ENCODE measurements at places on chromosomes 7 and 10.

- no peak for DNase-seq
Measured at GRCh38 chr10:73910401-73910763, 550 bp upstream of the PLAU start.

- no peak for DNase-seq
Measured at GRCh38 chr7:20152511-20152910, 64.7 kb downstream of the MACC1 start.

- no peak for DNase-seq
Measured at GRCh38 chr10:112687647-112688046, 240.6 kb downstream of the VTI1A start.

GRCh38 chr7:157006205-157006747 lies 4.2 kb downstream of the MNX1 start:
- no peak for DNase-seq

- DNase-seq = no peak
Measured at GRCh38 chr7:54738737-54739136, 20.3 kb downstream of the SEC61G start.

GRCh38 chr10:69475433-69475830 lies 24.2 kb downstream of the TSPAN15 start:
- DNase-seq = no peak

- DNase-seq = no peak
Measured at GRCh38 chr7:55071411-55072175, 52.8 kb downstream of the EGFR start.

DNA sequence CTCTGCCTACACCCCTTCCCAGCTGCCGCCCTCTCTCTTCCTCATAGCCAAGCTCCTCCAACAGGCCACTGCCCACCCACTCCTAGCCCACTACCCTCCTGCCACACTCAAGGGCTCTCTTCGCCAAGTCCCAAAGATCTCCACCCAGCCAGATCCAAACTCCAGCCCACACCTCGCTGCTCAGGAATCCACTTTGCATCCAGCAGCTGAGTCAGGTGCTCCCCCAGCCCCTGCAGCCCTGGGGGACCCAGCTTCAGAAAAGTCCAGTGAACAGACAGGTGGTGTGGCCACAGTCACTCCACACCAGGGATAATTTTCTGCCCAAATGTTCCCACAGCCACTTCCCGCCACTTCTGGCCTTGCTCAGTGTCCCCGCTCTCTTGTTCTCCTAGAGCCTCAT lies 10.9 kb downstream of the OGDHL start:
- DNase-seq = no peak

DNA sequence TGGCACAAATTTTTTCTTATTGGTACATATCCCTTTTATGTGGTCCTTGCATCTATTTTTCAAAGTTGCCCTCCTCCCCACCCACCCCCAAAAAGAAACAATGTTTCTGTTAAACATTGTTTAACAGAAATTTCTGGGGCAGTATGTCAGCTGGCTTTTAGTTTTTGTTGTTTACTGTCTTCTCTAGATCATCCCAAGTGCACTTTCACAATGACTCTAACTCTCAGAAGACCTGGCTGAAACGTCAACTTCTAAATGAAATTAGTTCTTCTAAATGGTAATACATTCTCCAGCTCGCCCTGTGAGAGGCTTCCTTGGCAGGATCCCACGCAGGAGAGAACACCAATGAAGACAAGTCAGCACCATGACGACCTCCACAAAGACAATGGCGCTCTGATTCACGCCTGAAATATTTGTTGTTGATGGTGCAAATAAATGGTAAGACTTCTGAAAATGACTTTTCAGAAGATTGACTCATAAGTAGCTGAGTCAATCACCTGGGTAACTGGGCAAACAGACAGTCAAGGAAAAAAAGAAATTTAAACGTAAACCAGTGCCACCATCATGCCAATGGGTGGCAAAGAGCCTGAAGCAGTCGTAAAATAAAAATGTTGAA lies 293.7 kb downstream of the FZD1 start:
- DNase-seq = no peak

DNA sequence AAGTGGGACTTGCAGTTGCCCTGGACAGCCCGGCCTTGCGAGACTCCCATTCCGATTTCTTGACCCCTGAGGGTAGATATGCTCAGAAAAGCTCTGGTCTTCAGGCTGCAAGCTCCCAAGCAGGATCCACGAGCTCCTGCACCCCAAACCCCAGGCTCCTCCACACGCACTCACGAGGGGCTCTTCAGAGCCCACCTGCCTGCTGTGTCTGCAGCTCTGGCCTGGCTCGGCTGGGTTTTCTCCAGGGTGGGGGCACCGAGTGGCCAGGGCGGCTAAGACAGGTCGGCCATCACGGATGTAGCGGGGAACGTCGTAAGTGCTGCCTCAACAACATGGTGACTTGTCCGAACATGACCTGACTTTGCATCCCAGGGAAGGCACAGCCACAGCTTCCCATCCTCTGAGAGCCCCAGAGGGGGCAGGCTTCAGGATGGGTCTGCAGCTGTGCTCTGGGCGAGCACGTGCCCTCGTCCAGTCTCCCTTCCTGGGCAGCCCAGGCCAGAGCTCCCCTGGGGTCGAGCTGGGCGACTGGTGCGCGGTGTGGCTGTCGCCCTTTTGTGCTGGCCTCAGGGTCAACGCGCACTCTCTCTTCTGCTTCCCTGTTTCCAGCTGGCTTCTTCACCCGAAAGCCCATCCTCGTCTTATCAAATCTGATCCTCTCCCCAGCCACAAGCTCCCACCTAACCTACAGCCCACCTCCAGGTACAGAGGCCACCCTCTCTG lies 415.3 kb downstream of the DNAJB6 start:
- no peak for DNase-seq

GRCh38 chr10:51097546-51097945 lies 23.3 kb downstream of the PRKG1 start:
- no peak for DNase-seq

DNA sequence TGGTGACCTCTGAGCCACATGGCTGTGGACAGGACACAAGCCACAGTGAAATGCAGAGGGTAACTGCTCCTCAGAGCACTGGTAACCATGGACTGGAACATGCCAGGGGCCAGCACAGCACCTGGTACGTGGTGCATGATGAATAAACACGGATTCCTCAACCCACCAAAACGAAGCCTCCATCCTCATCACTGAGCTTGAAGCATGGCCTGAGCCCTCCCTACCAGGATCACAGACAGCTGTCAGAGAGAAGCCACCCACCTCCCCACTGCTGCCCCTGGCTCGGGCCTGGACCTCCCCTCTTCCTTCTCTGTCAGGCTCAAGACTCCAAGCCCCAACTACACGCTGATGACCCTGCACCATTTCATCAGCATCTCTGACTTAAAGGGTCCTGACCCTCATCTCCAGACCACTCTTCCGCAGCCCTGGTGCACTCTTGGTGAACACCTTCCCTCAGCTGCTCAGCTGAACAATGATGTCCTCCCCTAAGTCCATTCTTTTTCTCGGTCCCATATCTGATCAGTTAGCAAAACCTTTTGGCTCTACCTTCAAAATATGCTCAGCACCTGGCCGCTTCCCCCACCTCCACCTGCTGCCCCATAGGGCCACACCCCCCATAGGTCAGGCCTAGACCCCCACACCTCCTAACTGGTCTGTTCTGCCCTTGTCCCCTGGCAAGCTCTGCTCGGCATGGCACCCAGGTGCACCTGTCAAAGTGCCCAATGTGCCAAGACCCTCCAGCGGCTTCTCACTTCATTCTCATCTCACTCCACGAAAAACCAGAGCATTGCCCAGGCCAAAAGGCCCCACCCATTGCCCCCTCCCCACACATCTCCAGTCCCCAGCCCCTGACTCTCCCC lies 141.1 kb downstream of the MAPK8 start:
- no peak for DNase-seq

DNA sequence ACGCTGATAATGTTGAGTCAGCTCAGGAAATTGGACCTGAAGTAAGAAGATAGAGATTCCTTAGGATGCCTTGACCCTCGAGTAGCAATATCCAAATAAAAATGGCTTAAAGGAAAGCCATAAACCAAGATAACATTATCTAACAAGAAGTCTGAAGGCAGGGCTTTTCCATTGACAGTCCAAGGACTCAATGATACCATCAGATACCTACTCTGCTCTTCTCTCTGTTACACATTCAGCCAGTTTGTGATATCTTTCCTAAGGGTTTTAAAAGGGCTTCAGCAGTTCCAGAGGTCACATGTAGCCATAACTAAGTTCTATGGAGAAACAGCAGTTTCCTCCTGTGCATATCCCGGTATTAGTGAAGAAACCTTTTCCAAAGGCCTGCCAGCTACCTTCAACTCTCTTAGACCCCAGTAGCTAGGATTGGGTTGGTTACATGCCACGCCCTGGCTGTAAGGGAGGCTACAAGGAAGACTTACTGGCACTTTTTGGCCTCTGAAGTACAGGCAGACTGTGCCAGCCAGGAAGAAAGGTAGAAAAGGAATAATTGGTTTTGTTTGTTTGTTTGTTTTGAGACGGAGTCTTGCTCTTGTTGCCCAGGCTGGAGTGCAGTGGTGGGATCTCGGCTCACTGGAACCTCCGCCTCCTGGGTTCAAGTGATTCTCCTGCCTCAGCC lies 10.6 kb downstream of the SHLD2 start:
- no peak for DNase-seq

GRCh38 chr7:46259947-46260346 lies 338.9 kb upstream of the IGFBP3 start:
- no peak for DNase-seq

- DNase-seq = no peak
Measured at GRCh38 chr10:120883071-120883470, 31.9 kb downstream of the WDR11 start.

- no peak for DNase-seq
Measured at GRCh38 chr7:142463401-142463850, 205.6 kb upstream of the PRSS58 start.

DNA sequence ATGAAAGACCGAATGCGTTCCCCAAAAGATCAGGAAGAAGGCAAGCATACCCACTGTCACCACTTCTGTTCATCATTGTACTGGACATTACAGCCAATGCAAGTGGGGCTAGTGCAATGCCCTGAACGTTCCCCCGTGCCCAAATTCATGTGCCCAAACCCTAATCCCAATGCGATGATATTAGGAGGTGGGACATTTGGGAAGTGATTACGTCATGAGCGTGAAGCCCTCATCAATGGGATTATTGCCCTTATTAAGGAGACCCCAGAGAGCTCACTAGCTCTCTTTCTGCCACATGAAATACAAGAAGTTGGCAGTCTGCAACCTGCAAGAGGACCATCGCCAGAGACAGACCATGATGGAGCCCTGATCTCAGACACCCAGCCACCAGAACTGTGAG lies 511.4 kb upstream of the TPK1 start:
- no peak for DNase-seq

DNA sequence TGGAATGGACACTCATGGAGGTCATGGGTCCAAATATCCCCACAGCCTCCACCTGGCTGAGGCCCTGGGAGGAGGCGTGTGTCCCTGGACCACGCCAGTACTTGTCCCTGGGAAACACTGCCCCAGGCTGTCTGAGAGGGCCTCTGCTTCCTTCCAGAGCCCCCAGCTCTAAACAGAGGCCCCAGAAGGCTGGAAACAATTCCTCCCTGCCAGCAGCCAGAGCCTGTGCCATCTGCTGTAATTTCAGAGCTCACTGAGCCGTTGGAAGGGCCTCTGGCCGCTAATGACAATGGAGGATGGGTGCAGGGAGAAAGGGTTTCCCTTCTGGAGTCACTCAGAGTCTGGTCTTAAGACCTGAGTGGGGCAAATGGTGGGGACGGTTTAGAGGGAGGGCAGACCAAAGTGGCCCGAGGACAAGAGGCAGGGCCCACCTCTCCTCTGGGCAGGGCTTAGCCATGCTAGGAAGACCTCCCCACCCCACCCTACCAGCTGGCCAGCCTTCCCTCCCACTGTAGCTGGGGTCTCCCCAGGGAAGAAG lies 7.1 kb downstream of the CHAT start:
- no peak for DNase-seq

DNA sequence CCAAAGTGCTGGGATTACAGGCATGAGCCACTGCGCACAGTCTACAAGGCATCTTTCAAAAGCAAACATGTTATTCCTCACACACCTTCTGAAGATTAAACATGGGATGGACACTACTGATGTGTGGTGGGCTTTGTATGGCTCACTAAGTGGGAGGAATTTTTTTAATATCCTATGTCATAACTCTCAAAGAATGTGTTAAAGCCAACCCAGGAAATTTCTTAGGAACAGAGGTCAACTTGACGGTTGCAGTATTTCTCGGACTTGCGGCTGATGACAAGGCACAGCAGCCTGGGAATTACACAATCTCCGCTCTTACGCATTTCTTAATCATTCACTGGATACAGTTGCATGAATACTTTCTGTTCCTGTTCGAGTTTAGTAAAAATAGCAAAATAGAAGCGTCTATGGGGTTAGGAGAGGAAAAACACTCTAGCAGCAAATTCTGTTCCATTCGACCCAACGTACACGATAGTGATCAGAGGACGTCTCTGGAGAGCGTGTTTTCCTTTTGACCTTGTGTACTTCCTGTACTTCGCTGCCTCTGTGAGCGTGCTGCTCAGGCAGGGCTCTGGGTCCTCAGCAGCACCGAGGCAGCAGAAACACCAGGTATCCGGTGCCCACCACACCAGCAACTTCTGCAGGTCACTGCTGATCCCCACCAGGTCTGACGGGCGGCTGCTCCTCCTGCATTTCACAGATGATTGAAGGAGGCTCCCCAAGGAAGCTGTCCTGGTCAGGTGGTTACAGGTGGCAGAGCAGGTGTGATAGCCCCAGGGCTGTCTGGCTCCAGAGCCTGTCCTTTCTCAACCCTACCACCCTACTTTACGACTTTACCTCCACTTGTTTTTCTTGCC lies 26.4 kb upstream of the SRGN start:
- DNase-seq = peak; percentile 50

DNA sequence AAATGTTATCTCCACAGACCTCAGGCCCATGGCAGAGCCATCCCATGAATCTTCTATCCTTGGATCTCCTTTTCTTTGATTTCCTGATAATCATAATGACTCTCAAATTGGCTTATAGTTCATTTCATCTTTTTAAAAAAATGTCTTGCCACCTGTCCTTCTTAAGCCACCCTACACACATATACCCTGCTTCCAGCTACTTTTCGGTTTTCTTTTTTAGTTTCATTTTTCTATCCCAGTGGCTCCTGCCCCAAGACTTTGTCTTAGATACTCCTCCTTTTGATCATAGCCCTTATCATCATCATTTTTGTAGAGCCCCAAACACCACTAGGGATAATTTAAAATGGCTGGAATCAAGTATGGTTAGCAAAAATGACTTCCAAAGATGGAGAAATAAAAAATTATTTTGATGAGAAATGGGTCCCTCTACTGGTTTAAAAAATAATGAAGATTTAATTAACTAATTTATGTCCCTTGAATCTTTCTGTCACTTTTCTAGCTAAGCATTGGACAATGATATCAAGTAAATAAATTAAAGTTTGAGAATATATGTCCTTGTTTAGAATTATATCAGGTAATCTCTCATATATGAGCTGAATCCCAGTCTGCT lies 277.3 kb upstream of the SEMA3D start:
- DNase-seq = no peak

DNA sequence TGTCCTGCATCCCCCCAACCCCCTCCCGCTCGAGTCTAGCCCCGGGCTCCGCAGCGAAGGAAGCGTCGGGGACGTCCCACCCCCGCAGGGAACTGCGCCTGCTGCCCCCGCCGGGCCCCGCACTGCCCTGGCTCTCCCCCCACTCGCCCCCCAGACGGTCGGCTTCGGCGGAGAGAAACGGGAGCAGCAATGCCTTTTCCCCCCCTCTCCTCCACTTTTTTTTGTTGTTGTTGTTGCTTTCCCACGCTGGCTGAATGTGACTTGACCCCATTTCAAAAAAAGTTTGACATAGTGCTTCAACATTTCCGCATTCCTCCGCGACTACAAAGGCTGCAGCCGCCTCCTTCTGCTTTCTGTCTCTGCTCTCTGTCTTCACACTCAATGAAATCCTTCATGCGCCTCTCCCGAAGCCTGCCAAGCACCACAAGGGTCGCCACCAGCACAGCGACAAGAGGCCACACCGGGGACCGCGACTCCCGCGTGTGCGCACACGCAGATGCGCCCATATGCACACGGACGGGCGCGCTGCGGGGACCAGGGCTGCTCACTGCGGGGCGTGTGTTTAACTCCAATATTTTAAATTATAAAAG lies 1.0 kb downstream of the CDK6 start:
- DNase-seq = peak; percentile 56

Data from CD4-positive, alpha-beta T cell treated with Interleukin-17A for 1 hour (primary cell).